ENCODE measurements at places on chromosomes 16 and 17. TPM values are rescaled to one million over a fixed set of nuclear protein-coding genes. Genes with fewer than 3 reads are reported as not detected.
A peak's percentile ranks its signal among the peaks of the same experiment; 100 is the strongest.

- peak; percentile 42 for DNase-seq
These were observed 9.4 kb downstream of the MFSD6L start for GRCh38 chr17:8789743-8790142.

DNA sequence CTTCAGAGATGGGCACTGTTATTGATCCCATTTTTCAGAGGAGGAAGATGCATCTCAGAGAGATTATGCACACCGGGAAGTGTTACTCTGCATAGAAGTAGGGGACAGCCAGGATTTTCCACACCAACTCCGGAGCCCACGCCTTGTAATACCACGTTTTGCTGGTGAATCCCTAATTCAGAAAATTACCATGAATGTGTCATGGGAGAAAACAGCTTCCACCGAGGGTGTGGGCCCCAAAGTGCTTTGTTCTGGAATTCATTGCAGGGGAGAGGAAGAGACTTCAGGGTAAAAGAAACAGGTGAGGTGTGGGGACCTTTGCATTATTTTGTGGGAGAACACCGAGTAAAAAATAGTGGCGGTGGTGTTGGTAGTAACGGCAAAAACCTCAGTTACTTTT, 1051.4 kb upstream of the RBFOX1 start:
- no peak for DNase-seq

The RHBDL1 gene
- 7.6 TPM for total RNA-seq

GRCh38 chr17:43169561-43170139, 1.4 kb upstream of the NBR1 start:
- DNase-seq = peak; percentile 54

DNA sequence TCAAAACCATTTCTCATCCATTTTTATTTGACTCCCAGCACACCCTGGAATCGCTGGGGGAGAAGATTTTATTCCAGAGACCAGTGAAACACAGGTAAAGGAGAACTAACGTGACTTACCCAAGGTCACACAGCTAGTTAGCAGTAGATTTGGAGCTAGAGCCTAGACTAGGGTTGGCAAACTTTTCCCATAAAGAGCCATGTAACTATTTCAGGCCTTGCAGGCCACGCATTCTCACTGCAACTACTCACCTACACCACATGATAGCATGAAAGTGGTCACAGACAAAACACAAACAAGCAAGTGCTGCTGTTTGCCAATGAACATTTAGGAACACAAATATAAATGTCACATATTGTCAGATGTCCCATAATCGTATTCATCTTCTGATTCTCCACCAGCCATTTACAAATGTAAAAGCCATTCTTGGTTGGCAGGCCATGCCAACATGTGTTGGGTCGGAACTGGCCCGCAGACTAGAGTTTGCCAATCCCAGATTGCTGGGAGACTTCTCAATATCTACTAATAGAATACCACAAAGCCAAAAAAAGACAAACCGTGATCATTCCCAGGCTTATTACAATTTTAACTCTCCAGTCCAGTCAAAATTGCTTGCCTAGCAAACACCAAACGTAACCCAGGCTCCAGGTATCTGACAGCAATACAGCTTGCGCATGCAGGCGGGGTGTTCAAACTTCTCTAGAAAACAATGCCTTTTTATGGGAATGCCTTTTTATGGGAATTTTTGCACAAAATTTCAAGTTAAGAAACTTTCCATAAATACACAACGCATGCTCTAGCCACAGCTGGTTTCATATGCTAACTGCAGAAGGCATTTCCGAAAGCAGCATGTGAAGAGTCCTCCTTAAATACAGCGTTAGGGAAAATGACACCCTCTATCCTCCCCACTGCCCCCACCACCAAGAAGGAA, 20.9 kb downstream of the ZFHX3 start:
- no peak for DNase-seq

DNA sequence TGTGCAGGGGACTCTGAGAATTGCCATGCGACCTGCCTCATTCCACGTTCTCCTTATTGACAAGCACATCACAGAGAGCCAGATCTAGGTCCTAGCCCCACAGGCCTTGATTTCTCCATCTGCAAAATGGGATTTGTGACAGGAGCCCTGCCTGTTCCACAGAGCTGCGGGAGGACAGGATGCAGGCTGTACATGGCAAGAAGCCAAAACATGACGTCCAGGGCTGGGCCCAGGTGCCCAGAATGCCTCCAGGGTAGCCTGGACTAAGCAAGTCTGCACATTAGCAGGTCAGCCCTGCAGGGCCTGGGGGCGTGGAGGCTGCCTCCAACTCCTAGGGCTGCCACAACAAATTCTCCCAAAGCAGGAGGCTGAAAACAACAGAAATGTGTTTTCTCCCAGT, 235.7 kb upstream of the SDK2 start:
- DNase-seq = no peak

GRCh38 chr17:50993544-50993943, 127.1 kb downstream of the SPAG9 start:
- no peak for DNase-seq

- DNase-seq = no peak
These were observed 81.8 kb upstream of the RCVRN start for GRCh38 chr17:9986754-9987382.

The RAP1GAP2 gene
- total RNA-seq = 32.2 TPM

DNA sequence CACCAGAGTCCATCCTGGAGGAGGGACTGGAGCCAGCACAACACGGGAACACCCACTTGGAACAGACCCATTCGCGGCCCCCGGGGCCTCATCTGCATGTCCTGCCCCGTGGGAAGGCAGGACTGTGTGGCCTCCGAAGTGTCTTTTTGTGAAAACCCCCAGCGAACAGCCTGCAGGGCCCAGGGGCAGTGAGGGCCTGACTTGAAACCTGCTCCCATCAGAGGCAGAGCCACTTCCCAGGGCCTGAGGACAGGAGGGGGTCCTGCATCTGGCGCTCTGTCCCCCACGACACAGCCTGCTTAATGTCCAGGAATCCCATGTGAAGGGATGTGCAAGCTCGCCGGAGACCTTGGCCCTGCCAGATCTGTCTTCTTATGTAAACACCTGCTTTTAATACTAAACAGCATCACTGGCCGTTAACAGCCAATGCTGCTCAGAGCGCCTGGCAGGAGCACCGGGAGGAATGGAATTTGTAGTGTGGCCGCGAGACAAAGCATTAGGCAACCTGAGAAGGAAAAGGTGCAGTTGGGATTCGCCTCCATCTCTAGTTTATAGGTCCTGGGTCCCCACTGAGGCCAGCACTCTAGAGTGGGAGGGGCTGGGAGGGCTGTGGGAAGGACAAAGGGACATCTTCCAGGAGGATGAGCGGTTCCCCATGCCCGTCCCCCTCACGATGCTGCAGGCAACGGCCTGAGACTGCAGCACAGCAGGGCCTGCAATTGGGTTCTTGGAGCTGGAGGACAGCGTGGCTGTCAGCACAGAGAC, 9.6 kb upstream of the EVPL start:
- DNase-seq = no peak

GRCh38 chr16:84177741-84178073, 9.2 kb downstream of the TAF1C start:
- no peak for DNase-seq

GRCh38 chr16:10182222-10183053, at the start of gene GRIN2A:
TSS of gene GRIN2A (minus strand) at chr16:10182428. CDS start at chr16:10180411, 2,017 bp downstream.
- peak; percentile 54 for DNase-seq

The FBXO39 gene
- total RNA-seq = not detected

DNA sequence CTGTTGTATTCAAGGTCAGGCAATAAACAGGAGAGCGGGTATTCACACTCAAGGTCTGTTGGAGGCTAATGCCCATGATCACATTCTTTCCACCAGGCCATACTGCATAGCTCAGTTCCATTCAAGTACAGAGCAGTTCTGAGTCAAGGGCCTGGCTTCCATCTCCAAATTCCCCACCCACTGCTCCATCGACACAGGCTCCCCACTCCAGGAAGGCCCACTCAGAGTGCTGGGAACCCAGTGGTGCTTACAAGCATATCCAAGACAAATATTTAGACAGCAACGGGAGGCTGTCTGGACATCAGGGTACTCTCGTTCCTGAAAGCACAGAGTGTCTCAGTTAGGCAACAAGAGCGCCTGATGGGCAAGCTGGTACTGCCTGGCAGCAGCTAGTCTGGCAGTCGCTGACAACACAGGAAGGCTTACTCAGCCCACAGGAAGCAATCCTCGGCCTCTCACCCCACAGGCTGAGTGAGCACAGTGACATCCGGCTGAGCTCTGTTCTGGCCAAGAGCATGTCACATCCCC, 40.9 kb downstream of the RFFL start:
- DNase-seq = no peak

DNA sequence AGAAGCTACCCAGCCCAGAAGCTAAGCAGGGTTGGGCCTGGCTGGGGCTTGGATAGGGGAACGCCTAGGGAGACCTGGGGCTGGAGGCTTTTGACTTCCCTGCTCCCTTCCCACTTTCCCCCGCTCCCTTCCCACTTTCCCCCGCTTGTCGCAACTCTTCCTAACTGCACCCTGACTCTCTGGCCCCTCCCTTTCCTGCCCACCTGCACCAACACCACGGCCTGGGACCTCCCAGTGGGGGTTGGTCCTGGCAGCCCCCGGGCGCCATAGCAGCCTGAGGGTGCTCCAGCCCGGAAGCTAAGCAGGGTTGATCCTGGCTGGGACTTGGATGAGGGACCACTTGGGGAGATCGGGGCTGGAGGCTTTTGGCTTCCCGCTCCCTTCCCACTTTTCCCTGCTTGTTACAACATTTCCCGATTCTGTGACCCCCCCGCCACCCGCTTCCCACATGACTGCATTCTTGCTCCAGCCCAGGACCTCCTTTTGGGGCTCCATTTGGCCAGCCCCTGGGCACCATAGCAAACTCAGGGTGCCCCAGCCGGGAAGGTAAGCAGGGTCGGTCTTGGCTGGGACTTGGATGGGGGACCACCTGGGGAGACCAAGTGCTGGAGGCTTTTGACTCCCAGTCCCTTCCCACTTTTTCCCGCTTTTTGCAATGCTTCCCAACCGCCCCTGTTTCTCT, 2287.0 kb downstream of the TP53TG3F start:
- DNase-seq = no peak

GRCh38 chr16:50281391-50282009, 15.1 kb downstream of the ADCY7 start:
- no peak for DNase-seq

Data from H9 (cell line).